ENCODE measurements at places on chromosomes 6 and 20.

GRCh38 chr6:141550471-141550870, 582.3 kb upstream of the GJE1 start:
- DNase-seq: no peak

DNA sequence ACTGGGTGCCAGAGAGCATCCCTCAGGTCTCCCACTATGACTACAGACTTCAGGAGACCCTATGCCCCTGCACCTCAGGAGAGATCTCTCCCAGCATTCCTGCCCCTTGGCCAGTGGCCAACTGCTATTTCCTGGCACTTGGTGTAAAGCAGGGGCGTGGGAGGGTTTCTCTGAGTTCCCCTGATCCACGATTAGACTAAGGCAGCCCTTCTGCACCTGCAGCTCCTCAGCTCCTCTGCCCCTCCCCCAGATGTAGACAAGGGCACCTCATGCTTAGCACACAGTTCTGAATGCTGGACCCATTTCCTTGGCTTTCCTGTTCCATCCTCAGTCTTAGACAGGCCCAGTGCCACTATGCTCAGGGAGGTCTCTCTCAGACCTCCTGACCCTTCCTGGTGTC, 28.6 kb downstream of the EDN1 start:
- DNase-seq: no peak

DNA sequence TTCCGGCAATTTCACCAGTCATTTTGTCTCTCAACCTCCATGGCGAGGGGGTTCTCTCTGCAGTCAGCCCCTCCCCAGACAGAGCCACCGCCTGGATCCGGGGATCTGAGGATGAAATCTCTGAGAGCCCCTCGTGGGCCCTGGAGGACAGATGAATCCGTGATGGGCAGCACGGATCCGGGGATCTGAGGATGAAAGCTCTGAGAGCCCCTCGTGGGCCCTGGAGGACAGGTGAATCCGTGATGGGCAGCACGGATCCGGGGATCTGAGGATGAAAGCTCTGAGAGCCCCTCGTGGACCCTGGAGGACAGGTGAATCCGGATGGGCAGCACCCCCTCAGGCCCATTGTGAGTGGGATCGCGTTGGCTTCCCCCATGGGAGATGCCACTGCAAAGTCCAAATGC, 106.5 kb downstream of the DACT2 start:
- DNase-seq: no peak

DNA sequence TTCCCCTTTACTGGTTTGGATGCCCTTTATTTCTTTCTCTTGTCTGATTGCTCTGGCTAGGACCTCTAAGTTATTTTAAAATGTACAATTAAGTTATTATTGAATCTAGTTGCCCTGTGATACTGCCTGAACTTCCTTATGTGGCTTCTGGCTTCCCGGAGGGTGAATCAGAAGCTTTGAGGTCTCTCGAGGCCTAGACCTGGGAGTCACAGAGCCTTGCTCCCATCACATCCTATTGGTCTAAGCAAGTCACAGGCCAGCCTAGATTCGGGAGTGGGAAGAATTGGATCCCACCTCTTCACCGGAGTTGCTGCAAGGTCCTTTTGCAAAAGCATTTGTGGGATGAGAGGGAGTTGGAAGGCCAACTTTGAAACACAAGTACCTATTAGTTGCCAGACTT, 15.2 kb downstream of the BCAS4 start:
- DNase-seq: no peak

DNA sequence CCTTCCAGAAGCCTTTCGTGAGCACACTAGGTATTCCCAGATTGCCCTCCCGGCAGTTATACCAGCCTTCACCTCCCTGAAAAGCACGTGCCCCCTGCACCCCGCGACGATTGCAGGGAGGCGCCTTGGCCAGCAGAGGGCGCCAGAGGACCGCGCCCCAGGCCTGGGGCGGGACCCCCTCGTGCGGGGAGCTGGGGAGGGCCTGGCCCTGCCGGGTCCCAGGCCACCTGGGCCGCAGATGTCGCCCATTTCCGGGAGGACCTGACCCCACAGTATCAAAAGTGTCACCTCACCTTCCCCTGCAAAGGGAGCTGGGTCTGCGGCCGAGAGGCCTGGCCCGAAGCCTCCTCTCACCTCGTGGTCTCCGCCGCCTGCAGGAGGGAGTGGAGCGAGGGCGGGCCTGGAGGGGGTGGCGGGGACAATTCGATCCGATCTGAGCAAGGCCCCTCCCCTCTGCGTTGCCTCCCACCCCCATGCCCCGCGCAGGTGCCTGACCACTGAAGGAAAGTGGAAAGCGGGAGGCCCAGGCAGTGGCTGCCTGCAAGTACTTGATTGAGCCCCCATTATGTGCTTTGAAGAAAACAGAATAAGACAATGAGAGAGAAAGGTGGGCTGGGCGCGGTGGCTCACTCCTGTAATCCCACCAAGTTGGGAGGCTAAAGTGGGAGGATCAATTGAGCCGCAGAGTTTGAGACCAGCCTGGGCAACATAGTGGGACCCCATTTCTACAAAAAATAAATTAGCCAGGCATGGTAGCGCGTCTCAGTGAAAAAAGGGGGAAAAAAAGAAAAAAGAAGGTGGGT, 3.5 kb upstream of the SNAI1 start:
- DNase-seq: peak; percentile 34

DNA sequence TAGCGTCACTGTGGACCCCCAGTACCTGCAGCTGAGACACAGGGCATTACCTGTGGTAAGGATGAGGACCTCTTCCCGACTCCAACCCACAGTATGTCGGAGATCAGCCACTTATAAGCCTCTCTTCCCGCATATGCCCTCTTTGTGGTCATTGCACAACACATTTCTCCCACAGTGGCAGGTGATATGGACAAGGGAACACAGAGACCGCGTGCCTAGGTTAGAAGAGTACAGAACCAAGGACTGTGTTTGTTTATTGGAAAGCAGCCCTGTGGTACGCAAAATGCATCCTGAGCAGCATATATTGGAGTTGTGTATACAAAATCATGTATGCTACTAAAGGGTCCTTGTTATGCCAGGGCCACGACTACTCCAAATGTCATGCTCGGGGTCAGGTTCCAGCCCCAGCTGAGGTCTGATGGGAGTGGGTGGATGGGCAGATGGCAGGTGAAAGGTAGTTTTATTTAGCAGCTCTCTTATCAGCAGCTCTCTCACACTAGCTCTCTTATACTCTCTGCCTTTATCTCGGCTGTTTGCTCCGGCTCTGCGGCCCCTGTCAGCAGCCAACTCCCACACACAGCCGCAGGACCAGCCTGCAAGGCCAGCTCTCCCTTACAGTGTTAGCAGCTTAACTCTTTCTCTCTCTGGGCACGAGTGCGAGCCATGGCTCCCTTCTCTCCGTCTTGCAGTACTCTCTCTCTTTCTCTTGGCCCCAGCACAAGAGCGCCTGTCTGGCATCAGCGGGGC, 569.0 kb downstream of the KIF16B start:
- DNase-seq: no peak

DNA sequence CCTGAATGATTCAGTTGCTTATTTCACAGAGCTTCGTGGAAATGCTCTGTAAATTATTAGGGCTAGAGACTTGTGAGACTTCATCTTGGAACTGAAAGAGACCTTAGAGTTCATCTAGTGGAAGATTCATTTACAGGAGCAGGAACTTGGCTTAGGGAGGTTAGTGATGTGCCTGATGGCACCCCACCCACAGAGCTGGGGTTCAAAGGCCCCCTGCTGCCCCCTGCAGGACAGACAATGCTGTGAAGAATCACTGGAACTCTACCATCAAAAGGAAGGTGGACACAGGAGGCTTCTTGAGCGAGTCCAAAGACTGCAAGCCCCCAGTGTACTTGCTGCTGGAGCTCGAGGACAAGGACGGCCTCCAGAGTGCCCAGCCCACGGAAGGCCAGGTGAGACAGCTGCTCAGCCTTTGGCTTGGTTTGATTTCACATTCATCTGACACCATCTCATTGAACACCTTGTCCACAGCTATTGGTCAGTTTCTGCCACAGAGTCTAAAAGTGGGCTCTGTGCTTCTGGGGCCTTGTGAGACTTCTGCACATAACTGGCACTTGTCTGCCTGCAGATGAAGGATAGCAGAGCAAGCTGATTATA, 25.1 kb downstream of the MYBL2 start:
- peak; percentile 18 for DNase-seq

GRCh38 chr6:165663736-165664558, 906 bp upstream of the PDE10A start:
- no peak for DNase-seq

GRCh38 chr6:25452031-25452430, 172.9 kb downstream of the CARMIL1 start:
- DNase-seq: peak; percentile 13

- DNase-seq: no peak
Measured at GRCh38 chr6:7085911-7086310, 21.9 kb upstream of the RREB1 start.

- DNase-seq: no peak
Measured at GRCh38 chr6:148760258-148760534, 13.4 kb downstream of the UST start.

DNA sequence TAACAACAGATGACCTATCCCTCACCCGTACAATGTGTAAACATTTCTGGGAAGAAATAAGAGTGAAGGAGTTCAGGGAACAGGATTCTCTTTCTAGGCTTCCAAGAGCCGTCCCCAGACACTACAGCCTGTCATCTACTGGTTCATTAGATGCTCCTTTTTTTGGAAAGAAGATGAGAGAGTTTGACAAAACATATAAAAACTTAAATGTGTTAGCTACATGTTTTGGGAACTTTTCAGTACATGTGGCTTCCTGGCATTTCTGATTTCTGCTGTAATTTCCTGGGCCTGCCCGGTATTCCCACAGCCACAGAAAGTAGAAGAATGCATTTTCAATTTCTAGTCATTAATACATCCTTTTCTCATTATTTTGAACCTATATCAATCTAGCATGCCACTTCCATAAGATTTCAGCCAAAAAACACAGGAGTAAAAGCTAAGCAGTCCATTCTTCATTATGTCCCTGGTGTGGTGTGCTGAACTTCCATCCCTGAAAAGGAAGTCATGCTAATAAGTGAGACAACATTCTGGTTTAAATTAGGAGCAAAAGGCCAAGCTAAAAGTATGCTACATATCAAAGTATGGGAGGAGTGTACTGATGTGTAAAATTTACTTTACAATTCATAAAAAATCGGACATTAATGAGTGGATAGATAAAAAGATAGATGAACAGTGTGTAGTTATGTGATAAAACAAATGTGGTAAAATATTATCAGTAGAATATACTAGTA, 198.2 kb downstream of the WDR27 start:
- DNase-seq: no peak

GRCh38 chr6:163432300-163432699, 17.8 kb downstream of the QKI start:
- no peak for DNase-seq

DNA sequence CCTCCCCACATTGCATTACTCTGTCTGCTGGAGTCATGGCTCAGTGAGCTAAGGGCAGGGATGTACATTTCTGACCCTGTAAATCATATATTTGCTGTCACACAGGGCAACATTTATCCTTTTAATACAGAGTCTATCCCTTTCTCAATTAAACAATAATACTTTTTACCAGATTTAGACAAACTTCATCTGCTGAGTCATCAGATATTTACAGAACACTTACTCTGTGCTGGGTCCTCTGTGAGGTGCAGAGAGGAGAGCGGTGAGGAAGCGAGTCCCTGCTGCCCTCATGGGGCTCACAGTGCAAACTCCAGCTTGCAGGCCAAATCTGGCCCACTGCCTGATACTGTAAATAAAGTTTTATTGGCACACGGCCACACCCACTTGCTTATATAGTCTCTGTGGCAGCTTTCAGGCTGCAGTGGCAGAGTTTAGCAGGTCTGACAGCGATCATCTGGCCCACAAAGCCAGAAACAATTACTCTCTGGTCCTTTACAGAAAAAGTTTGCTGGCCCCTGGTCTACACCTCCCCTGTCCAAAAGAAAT, 144.5 kb downstream of the CDH26 start:
- no peak for DNase-seq

GRCh38 chr20:33680686-33681085, 5.5 kb downstream of the E2F1 start:
- no peak for DNase-seq

GRCh38 chr6:44462335-44462734, 74.8 kb downstream of the CDC5L start:
- no peak for DNase-seq

DNA sequence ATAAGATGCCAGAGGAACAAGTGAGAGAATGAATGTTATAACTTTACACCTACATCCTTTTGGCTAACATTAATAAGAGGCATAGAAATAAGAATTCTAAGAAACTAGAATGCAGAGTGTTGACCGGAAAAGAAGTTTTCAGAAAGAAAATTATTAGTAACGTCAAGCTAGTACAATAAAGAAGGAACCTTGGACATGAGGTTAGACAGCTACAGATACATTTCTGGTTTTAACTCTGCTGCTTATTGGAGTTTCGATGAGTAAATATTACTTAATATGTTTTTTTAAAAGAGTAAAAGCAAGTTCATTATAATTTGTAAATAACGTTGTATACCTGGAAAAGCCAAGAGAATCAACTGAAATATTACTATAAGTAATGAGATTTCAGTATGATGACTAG, 22.7 kb downstream of the TAB2 start:
- no peak for DNase-seq

- DNase-seq: peak; percentile 16
Measured at GRCh38 chr6:161418463-161418945, 144.6 kb upstream of the AGPAT4 start.

DNA sequence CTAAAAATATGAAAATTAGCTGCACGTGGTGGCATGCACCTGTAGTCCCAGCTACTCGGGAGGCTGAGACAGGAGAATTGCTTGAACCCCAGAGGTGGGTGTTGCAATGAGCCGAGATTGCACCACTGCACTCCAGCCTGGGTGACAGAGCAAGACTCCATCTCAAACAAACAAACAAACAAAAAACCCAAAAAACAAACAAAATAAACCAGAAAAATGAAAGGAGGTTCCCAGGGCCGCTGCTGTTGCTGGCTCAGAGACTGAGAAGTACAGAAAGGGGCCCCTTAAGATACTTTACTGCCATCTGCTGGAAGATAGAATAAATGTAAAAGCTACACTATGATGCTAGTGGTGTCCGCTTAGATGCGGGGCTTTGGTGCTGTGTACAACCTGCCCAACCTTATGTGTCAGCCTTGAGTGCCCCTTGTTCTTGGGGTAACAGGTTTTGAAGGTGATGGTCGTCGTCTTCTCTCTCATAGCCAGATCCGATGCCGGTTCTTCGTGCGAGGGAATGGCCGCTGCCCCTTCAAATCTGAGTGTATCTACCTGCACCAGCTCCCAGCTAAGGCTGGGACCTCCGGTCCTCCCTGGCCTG, 2.8 kb upstream of the FANCE start:
- DNase-seq: peak; percentile 41

- DNase-seq: no peak
Measured at GRCh38 chr6:17615794-17616193, 15.7 kb downstream of the FAM8A1 start.
